ENCODE measurements at places on chromosomes 1 and 21.
A peak's percentile ranks its signal among the peaks of the same experiment; 100 is the strongest.

- DNase-seq = no peak
These were observed 5.8 kb downstream of the PRDM16 start for GRCh38 chr1:3074800-3075199.

DNA sequence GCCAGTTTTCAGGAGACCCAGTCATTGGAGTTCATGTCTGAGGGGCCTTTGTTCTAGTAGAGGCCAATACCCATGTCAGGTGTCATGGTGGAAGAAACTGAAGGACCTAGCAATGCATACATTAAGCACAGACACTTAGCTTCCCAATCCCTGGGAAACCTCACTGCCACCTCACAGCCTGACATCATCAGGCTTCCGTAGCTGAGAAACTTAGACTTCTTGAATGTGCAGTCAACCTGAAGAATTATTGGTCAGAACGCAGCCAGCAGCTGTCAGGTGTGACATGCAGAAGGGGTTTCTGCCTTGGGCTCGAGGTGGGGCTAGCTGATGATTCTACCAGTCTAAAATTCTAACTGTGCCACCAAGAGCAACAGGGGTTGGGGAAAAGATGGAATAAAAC lies 1.9 kb upstream of the ITPKB start:
- no peak for DNase-seq

- DNase-seq = no peak
These were observed 5.2 kb downstream of the INKA2 start for GRCh38 chr1:111733992-111734341.

DNA sequence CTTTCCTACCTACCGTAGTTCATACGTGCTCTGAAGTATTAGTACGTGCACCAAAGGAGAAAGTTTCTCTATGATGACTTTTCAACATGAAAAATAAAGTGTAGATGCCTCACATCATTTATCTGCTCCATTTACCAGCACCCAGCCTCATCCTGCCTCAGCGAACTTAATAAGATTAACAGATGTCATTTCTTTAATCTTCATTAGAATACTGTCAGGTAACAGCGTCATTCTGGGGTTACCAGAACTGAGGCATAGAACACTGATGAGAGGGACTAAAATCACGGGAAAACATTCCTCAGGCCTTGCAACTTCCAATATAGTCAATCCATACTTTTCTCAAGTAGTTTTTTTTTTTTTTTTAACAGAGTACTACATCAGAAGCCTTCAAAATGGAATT lies 43.2 kb upstream of the DISC1 start:
- no peak for DNase-seq

GRCh38 chr1:89761901-89762300 lies 58.9 kb upstream of the LRRC8D start:
- DNase-seq = no peak

DNA sequence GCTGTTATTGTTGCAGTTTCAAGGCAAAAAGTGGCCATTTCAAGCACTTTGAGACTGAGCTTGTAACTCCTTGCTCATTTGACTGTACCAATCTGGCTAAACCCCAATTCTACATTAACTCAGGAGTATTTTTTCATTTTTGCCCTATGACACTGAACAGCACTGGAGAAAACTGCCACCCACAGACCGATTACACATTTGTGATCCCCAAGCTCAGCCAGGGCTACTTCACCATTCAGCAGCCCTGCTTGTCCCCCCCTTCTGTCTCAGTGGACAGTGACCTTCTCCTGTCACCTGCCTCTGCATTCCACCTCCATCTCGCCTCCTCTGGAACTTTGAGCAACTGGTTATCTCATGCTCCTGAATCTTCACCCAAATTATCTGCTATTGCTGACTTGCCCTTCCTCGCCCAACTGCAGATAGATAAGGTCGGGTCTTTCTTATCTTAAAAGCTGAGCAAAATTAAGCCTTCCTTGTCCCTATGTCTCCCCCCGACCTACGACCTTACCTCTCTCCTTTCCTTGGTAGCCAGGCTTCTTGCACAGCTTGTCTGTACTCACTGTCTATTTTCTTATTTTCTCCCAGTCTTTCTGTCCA lies 25.3 kb downstream of the SPATA46 start:
- no peak for DNase-seq

DNA sequence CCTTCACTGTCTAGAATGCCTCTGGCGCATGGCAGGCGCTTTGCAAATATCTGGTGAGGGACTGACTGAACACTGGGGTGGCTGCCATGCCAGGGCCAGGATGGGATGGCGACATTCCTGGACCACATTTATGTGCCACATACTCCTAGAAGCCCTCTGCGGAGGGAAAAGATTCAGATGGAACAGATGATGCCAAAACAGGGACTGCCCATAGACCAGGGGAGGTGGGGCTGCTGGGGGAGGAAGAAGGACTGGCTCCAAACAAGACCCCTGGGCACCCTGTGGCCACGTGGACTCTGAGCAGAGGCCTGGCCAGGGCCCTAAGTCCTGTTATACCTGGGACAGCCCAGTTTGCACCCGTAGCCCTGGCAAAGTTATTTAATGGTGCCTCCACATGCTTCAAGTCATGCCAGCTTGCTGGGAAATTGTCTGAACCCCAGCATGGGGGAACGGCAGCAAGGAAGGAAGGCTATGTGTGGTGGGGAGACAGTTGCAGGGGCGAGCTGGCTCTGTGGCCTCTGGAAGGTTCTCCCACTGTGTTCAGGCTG lies 44.1 kb downstream of the UMODL1 start:
- DNase-seq = no peak

DNA sequence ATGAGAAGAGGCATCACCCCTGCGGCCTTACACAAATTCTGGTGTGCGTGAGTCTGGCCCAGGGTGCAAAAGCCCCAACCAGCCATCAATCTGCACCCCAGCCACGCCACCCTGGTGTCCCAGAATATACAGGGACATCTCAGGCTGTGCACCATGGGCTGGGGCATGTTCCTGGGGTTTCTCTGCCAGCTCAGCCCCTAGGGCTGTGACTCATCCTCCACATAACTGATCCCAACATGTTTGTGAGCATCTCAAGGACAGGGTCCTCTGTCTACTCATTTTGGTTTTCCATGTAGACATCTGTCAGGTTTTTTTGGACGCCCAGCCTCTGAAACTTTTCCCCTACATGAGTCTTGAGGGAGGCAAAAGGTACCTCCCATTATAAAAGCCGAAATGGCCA lies 511 bp downstream of the ZNF683 start:
- no peak for DNase-seq

- no peak for DNase-seq
These were observed 76.3 kb downstream of the RUSC1 start for GRCh38 chr1:155396874-155397476.

DNA sequence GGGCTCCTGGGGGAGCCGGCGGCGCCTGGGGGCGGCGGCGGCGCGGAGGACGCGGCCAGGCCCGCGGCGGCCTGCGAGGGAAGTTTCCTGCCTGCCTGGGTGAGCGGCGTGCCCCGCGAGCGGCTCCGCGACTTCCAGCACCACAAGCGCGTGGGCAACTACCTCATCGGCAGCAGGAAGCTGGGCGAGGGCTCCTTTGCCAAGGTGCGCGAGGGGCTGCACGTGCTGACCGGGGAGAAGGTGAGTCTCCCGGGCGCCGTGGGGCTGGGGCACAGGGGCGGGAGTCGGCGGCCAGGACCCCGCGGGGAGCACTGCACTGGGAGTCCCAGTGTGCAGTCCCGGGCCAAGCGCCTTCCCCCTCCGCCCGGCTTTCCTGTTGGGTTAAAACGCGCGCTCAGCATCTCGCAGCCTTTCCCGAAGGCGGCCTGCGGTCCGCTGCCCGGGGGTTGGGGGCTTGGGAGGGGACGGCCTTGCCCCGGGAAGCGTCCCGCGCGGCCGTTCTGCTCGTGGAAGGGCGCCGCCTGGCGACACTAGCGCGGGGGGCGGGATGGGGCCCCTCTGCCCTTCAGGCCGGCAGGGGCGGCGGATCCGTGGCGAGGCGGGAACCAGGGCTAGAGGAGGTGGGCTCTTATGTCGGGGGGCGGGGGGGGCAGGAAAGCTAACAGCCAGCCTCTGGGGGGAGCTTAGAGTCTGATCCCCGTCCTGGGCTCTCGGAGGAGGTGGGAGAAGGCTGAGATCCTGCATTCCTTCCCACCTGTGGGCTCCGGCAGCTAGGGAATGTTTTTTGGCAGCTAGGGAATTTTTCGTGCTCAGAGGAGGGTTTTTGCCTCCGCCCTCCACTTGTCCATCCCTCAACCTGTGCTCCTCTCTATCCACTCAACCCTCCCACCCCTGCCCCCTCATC lies 1.1 kb downstream of the HUNK start:
- peak; percentile 9 for DNase-seq

GRCh38 chr21:39098696-39099200 lies 84.5 kb downstream of the PSMG1 start:
- DNase-seq = no peak

All from activated T-cell treated with anti-CD3 and anti-CD28 coated beads for 4 hours (primary cell).